ENCODE measurements at places on chromosomes 2 and 18. TPM values are rescaled to one million over a fixed set of nuclear protein-coding genes. Genes with fewer than 3 reads are reported as not detected.
A peak's percentile ranks its signal among the peaks of the same experiment; 100 is the strongest.

The ESPNL gene
- total RNA-seq: not detected

The CROCC2 gene
- not detected for total RNA-seq

The ARHGAP15 gene
- total RNA-seq: 152 TPM

The SCYGR6 gene
- not detected for total RNA-seq

The FIGN gene
- not detected for total RNA-seq

The IL1B gene
- 0.14 TPM for total RNA-seq

GRCh38 chr2:42048299-42049220 is 739 bp downstream of the PKDCC start:
- no peak for DNase-seq

- no peak for DNase-seq
Measured at GRCh38 chr18:52319424-52319983, 20.5 kb upstream of the DCC start.

DNA sequence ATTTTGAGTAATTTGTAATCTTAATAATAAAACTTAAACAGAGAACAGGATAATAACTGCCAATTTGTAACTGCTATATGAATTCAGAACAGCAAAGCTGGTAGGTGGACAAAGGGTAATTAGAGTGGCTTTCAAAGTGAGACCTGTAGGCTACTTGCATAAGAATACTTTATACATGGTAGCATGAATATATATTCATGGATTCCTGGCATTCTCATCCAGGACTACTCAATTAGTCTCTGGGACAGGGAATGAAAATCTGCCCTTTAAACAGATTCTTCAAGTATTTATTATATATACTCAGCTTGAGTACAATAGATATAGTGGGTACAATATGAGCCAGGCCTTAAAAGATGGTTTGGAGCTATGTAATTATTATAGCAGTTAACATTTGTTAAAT is 419.9 kb downstream of the PIK3C3 start:
- no peak for DNase-seq

DNA sequence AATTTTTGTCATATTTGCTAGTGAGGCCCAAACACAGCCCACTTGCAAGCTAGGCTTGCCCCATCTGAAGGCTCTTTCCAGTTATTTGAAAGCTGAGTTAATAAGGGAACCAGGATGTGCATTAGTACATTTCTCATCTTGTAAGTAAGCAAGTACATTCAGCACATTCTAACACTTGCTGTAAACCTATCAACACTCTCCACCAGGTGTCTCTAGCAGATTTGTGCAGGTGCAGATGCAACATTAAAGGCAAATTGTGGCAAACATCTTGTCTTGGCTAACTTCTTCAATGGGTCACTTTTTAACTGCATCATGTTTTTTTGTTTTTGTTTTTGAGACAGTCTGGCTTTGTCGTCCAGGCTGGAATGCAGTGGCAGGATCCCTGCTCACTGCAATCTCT is 25.3 kb upstream of the MFSD6 start:
- DNase-seq: peak; percentile 46

DNA sequence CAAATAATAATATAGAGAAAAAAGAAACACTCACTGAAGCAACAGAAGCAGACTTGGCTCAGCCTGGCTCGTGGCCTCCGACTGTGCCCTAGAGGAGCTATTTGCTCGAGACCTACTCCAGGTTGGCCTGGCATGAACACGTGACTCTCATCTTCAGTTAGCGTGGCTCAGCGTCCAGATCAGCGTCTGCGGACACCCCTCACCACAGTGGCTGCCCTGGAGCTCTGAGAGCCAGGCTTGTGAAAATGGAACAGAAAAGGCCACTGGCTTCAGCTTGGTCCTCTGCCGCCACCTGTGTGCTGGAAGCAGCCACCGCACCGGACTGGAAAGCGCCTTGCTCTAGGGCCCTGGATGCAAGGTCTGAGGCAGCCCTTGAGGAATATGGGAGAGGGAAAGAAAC is 1184.0 kb upstream of the GYPC start:
- no peak for DNase-seq

DNA sequence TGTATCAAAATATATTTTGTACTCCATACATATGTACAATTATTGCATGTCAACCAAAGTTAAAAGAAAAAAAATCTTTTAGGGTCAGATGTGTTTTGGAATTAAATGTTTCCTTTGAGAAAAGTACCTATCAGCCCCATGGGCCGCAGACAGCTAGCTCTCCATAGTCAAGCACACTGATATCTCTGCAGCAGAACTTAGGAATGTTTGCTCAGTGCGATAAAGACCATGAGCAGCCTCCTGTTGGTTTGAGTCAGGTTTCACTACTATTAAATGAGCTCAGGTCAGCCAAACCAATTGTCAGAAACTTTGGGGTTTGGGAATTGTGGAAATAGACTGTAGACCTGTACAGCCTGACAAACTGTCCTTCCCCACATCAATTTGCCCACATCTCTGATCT is 33.7 kb downstream of the LCT start:
- DNase-seq: no peak

- no peak for DNase-seq
Measured at GRCh38 chr2:99439971-99440505, 49.8 kb downstream of the REV1 start.

GRCh38 chr2:155895016-155895415 is 437.5 kb downstream of the NR4A2 start:
- DNase-seq: no peak

GRCh38 chr18:35463050-35463449 is 34.7 kb downstream of the INO80C start:
- DNase-seq: no peak

DNA sequence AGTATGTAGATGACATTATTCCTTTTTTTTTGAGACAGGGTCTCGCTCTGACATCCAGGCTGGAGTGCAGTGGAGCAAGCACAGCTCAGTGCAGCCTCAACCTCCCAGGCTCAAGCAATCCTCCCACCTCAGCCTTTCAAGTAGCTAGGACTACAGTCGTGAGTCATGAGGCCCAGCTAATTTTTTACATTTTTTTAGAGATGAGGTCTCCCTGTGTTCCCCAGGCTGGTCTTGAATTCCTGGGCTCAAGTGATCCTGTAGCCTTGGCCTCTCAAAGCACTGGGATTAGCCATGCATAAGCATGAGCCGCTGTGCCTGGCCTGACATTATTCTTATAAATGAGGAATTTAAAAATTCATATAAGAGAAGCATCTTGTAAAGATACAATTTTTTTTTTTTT is 86.9 kb downstream of the FAM117B start:
- DNase-seq: no peak

DNA sequence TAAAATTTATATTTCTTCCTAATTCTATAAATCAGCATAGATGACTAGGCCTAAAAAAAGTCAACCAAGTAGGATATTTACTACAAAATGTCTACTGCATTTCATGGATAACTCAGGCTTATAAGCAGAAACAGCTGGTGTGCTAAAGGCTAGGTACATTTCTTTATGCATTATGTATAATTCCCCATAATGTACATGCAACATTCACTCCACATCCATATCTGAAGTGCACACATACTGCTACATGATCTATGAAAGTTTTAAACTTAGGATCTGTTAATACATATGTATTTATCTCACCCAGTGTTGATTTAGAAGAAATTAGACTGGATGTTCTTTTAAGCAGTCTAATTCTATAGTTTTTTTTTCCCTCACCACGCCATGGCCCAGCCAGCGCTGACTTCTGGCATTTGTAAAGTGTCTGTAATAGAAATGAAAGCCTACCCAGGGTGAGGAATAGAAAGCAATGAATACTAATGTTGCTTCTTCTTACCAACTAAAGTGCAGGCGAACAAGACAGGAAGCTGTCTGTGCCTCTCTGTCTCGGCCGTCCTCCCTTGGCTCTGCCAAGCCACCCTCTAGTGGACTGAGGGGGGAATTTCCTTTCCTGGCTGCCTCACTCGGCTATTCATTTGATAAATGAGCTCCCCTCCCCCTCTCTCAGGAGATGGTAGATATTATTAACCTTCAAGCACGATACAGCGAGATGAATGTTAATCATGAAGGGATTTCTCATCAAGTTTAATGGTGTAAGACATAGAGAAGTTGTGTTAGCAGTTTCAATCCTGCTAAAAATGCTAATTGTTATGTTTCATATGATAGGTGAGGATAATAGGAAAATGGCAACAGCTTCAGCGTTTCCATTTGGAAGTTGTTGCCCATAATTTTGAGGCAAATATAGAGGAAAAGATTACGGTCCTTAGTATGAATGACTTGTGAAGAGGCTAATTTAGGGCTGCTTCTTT is 384.5 kb downstream of the MTX2 start:
- DNase-seq: peak; percentile 63

DNA sequence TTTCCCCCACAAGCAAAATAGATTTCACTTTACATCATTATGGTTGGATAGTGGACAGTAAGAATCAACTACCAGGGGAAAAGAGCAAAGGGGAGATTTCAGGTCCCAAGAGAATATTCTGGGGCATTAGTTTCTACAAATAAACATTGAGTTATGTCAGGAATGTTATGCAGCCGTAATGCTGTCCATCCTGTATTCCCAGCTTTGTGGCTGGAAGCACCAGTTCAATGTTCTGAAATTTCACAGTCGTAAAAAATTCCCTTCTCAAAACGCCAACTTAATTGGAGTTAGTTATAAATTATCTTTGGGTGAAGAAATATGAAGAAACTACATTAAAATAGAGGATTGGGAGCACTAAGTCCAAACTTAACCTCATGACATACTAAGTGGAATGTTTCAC is 141.5 kb upstream of the FIGN start:
- DNase-seq: no peak

DNA sequence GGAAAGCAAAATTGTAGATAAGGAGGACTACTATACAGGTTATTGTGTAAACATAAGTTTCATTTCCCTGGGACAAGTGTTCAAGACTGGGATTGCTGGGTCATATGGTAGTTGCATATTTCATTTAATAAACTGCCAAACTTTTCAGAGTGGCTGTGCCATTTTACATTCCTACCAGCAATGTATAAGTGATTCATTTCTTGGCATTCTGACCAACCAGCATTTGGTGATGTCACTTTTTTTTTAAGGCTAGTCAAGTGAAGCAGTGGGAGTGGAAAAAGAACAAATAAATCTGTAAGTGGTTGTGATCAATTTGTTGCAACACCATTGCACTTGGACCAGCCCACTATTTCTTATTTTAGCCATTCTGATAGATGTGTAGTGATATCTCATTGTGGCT is 5.2 kb upstream of the CHCHD5 start:
- DNase-seq: no peak

- no peak for DNase-seq
Measured at GRCh38 chr18:49580279-49580678, 18.4 kb downstream of the LIPG start.

- no peak for DNase-seq
Measured at GRCh38 chr18:66727991-66728390, 124.1 kb upstream of the CDH19 start.

- no peak for DNase-seq
Measured at GRCh38 chr2:119208791-119209203, 14.8 kb upstream of the STEAP3 start.

- peak; percentile 30 for DNase-seq
Measured at GRCh38 chr2:70974592-70974991, 3.8 kb upstream of the ANKRD53 start.

DNA sequence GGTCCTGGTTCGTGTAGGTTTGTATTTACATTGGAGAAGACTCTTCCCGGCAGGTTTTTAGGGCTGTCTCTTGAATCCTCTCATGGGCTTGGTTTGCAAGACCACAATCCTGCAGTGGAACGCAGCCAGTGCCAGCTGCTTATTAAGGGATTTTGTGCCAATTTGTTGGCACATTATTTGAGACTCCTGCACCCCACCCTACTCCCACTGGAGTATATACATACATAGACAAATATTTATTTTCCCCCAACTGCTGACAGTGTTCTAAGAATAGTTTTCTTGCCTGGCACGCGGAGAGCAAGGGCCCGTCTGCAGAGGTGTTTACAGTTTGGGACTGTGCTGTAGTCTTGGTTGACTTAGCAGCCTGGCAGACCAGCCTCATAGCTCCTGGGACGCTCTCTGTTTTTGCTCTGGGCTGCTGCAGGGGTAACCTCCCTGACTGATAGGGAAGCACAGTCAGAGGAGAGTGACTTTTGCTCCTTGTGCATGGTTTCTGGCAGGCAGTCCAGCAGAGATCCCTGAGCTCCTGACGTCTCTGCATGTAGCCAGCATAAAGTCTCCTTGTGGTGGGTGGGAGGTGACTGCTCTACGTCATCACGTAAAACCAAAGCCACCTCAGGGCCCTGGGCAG is 1.9 kb downstream of the LDLRAD4 start:
- DNase-seq: no peak

DNA sequence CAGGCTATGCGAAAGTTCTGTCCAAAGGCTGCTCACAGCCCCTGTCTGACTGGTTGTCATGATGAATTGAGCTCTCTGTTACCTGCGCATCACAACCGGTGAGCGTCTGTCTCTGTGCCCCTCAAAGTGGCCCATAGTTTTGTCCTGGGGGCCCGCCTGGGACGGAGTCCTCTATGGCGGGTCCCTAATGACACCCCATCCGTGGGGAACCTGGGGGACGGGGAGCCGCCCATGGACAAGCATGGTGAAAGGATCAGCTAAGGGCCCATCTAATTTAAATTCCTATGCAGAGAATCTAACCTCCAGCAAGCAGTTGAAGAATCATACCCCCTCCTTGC is 473 bp downstream of the ELMOD3 start:
- no peak for DNase-seq

- DNase-seq: no peak
Measured at GRCh38 chr2:99867770-99868169, 274.6 kb downstream of the AFF3 start.

GRCh38 chr2:152309352-152310214 is 25.4 kb upstream of the FMNL2 start:
- DNase-seq: no peak

DNA sequence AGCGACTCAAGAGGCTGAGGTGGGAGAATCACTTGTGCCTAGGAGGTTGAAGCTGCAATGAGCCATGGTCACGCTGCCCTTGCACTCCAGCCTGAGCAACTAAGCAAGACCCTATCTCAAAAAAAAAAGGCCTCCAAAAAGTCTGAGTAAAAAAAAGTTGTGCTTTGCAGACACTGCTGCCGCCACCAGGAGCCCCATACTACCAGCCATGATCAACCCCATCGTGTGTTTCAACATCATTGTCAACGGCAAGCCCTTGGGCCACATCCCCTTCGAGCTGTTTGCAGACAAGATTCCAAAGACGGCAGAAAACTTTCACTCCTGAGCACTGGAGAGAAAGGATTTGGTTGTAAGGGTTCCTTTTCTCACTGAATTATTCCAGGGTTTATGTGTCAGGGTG is 137.1 kb downstream of the INO80D start:
- DNase-seq: no peak

- no peak for DNase-seq
Measured at GRCh38 chr18:25724121-25724520, 366.3 kb downstream of the SS18 start.

DNA sequence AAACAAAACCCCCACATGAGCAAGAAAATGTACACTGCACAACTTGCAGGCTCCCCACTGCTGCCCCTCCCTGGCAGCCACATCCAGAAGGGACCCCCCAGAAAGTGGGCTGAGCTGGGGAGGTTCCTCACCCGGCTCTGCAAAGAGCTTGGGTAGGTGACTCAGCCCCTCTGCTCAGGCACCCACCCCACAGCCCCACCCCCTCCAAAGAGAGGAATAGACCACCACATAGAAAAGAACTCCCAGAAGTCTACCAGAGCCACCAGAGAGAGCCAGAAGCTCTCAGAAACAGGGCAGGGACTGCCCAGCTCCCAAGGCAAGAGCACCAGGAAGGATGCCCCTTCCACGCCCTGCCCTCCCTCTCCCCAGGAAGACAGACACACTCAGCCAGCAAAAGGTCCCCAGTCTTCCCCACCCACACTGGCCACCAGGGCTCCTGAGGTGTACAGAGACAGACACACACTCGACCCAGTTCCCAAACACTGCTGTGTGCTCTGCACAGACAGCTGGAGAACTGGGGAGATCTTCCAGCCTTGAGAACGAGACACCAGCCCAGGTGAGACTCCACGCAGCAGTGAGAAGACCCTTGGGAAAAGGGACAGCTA is 28.2 kb downstream of the BIN1 start:
- DNase-seq: no peak

All from activated CD8-positive, alpha-beta memory T cell treated with anti-CD3 and anti-CD28 coated beads, Interleukin-2, amount 10 ng/mL, durations not matched to agents 7 days and 5 days (primary cell).